ENCODE measurements at places on chromosomes 1 and 21. TPM values are rescaled to one million over a fixed set of nuclear protein-coding genes. Genes with fewer than 3 reads are reported as not detected.

Gene FUBP1
- total RNA-seq = 97.4 TPM

Gene FCER1G
- 32.6 TPM for total RNA-seq

Gene BSND
- total RNA-seq = 0.14 TPM

Gene HTR6
- not detected for total RNA-seq

Gene HES3
- not detected for total RNA-seq

Gene OVAAL
- total RNA-seq = not detected

Gene MMEL1
- under 0.01 TPM for total RNA-seq

- no peak for DNase-seq
- no peaks in the 10 kb centered on the region for H3K27me3 ChIP-seq
- H3K36me3 ChIP-seq = no peaks in the 10 kb centered on the region
- no peak overlapping the region for H3K4me3 ChIP-seq
Measured at GRCh38 chr1:5661196-5662085, 330.8 kb downstream of the NPHP4 start.

DNA sequence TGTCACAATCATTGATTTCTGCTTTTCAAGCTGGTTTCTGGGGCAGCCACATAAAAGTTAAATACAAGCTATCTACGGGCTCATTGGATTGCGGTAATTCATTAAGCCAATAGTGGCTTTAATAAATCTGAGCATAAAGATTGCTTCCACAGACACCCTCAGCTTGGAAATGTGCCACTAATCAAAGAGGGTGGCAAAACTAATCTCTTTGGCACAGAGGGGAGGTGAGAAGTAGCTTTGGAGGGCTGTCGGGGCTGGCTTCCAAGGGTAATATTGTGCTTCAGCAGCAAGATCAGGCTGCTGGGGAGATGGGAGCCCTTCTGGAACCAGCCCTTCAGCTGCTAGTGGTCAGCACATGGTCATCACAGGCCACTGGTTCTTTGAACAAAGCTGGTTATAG, 21.2 kb upstream of the KAZN start:
- H3K4me3 ChIP-seq = no peak overlapping the region
- H3K27ac ChIP-seq = no peak overlapping the region
- no peak for DNase-seq
- peaks cover 3% of the 10 kb centered on the region for H3K27me3 ChIP-seq

DNA sequence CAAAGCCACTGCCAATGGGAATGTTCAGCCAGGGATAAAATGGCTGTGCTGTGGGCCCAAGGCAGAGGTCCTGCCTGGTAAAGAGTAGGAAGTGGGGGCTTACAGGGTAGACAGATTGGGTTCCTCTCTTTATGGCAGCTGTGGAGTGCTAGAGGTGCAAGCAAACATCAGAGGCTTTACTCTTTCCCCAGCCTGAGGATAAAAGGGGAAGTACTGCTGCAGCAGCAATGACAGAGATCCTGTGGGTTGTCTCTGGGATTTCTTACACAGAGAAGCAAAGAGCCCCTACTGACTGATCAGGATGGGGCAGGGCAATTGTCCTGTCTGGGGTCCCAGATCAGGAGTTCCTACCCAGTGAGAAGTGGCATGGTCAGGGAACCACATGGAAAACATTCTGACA, 54.2 kb downstream of the DRAM2 start:
- no peak for DNase-seq
- no peaks in the 10 kb centered on the region for H3K36me3 ChIP-seq
- H3K27ac ChIP-seq = no peak overlapping the region
- no peak overlapping the region for H3K4me3 ChIP-seq

- no peaks in the 10 kb centered on the region for H3K4me1 ChIP-seq
- no peaks in the 10 kb centered on the region for H3K27me3 ChIP-seq
- DNase-seq = no peak
- H3K27ac ChIP-seq = no peak overlapping the region
- H3K36me3 ChIP-seq = no peaks in the 10 kb centered on the region
Measured at GRCh38 chr1:202586018-202586821, 124.0 kb downstream of the SYT2 start.
